ENCODE measurements at places on chromosomes 2 and 18.

DNA sequence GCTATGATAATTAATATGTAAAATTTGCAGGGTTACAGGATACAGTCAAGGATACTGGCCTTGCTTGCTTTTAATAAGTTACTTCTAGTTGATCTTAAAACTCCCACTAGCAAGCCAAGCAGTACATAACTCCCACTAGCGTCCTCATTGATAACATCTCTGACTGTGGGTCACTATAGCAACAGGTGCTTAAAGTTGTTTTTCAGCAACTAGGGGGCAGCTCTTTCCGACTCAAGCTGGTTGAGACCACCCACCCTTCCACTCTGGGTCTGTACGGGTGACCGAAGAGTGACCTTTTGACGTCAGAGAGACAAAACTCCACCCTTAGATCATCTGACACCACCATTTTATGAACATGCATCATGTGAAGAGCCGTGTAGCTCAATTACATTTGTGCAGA is 208.6 kb downstream of the MYO1B start:
- DNase-seq, result no peak

GRCh38 chr2:175599966-175600831 is 401.9 kb downstream of the LNPK start:
- peak; percentile 44 for DNase-seq

DNA sequence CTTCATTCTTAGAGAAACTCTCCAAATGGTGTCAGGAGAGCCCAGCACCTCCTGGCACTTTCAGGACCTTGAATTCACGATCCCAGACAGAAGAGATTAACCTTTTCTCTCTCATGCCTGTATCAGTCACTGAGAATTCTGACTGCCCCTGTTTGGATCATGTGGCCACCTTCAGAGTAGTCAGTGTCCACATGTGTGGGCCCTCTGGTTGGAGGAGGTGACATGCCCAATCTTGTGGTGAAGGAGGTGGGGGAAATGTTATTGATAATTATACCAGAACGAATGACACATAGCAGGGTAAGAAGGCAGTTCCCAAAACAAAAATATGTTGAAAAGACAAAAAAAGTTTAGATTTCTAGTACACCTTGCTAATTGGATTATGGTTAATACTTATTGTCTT is 31.7 kb downstream of the UBXN4 start:
- DNase-seq, result no peak

DNA sequence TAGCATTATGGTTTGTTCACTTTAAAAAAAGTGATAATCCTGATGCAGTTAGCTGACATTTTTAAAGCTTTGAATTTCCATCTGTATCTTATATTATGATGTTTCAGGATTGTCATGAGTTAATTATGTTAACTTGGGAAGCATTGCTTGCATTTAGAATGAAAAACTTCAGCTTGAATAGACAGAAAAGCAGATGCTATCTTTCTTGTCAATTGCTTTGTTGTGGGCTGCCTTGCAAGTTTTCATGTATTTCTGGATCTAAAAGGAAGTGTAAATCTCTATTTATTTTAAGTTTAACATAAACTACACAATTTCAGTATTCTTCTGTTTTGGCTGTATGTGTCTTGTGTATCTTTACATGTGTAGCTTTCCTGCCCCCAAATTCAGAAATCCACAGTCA is 479.5 kb downstream of the ARHGAP15 start:
- no peak for DNase-seq

- peak; percentile 5 for DNase-seq
Observed at GRCh38 chr2:88735133-88735532, 43.7 kb downstream of the RPIA start.
